ENCODE measurements at places on chromosomes 12 and 14.

- DNase-seq: peak; percentile 1
These were observed 630 bp downstream of the NELL2 start for GRCh38 chr12:44875417-44875953.

GRCh38 chr12:117688446-117688845 is 280.3 kb downstream of the KSR2 start:
- DNase-seq: no peak

DNA sequence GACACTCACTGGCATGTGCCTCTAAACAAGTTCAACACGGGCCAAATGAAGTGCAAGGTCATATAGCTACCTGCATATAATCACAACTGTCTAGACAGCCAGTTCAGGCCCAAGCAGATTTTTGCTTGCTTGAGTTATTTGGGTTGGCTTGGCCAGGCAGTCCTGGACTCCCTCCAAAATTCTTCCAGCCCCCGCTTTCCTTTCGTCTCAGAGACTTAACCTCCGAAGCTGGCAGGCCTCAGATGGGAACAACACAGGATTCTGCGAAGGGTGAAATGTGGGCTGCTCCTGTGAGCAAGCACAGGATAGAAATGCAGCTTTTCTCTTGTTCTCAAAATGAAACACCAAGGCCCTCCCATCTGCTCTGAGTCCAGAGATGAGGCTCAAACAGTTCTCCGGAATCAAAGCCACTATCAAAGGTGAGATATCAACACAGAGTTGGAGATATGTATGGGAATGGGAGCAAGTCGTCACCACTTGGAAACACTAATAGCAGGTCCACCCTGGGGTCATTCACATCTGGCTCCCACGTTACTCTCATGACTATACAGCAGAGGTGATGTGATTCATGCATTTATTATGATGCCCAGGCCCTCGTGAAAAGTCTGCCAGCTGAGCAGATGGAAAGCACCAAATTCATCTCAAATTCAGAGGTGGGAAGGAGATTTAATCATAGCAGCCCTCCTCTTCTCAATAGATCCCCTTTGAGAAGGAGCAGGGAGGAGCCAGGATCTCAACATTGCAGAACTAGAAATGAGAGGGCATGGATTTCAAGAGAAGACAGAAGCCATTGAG is 389.8 kb downstream of the NUAK1 start:
- no peak for DNase-seq

GRCh38 chr14:73180385-73180805 is 44.1 kb downstream of the PSEN1 start:
- no peak for DNase-seq

DNA sequence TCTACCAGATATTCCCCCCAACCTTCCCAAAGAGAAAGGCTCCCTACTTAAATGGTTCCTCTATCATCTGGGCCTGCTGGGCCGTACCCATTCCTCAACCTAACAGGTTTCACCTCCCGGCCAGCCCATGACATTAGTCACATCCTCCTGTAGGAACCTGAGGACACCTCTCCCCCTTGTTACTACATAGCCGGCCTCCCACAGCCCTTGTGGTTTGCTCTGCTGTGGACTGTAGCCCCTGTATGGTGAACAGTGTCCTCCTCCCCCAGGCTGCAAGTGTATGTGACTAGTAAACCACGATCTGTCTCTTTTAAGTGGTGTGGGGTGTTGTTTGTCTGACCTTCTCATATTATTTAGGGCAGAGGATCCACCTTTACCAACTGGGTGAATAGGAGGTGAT is 371.7 kb downstream of the RGS6 start:
- DNase-seq: no peak

- no peak for DNase-seq
These were observed 51.0 kb upstream of the BCL11B start for GRCh38 chr14:99322731-99323599.

- no peak for DNase-seq
These were observed 26.3 kb upstream of the PTGDR start for GRCh38 chr14:52241087-52241793.

- no peak for DNase-seq
These were observed 96.3 kb downstream of the GALC start for GRCh38 chr14:87896393-87897380.

GRCh38 chr12:108296945-108297344 is 42.2 kb downstream of the CMKLR1 start:
- DNase-seq: no peak

DNA sequence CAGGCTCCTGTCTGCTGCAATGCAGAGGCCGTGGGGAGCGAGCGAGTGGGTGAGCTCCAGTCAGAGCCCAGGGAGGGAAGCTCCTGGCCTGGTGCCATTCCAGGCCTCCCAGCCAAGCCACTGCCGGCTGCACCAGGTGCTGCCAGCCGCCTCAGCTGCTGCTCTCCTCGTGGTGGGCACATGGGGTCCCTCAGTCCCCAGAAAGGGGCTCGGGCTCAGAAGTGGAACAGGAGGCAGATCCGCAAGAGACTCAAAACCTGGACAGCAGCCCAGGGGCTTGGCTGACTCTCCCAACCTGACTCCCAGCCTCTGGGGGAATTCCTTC is 2.4 kb downstream of the ABCB9 start:
- no peak for DNase-seq

DNA sequence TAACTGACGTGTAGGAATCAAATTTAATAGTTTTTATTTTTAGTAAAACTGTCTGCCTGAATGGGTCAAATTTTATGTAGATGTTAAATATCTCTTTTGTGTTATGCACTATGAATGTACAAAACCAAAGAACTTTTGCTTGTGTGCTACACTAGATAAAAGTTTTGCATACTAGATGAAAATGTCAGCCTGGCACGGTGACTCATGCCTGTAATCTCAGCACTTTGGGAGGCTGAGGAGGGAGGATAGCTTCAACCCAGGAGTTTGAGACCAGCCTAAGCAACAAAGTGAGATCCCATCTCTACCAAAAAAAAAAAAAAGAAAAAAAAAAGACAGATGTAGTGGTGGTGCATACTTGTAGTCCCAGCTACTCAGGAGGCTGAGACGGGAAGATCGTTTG is 11.1 kb downstream of the AEBP2 start:
- DNase-seq: no peak

- DNase-seq: no peak
These were observed 140.7 kb upstream of the PRICKLE1 start for GRCh38 chr12:42730291-42730690.

- DNase-seq: no peak
These were observed 8.4 kb downstream of the ESPL1 start for GRCh38 chr12:53276511-53276910.

- peak; percentile 72 for DNase-seq
These were observed 648 bp downstream of the CHD4 start for GRCh38 chr12:6606331-6607131.

GRCh38 chr12:78232756-78233155 is 402.1 kb downstream of the NAV3 start:
- no peak for DNase-seq

GRCh38 chr12:7129287-7129871 is 690 bp upstream of the RBP5 start:
- DNase-seq: no peak

DNA sequence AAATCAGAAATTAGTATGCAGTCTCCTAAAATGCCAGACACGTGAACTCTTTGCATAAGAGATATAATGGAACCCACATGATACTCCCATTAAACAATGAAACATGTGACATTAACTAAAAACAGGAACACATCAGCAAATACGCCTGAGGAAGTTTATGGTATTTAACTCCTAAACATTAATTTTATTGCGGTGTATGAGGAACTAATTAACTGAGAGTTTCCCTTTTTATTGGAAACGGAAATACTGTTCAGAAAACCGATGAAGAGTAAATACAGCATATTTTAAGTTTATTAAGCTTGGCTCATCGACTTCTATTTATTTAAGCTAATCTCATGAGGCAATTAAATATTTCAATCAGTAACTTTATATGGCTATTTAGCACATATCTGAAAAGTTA is 290.3 kb downstream of the SOX5 start:
- DNase-seq: no peak

DNA sequence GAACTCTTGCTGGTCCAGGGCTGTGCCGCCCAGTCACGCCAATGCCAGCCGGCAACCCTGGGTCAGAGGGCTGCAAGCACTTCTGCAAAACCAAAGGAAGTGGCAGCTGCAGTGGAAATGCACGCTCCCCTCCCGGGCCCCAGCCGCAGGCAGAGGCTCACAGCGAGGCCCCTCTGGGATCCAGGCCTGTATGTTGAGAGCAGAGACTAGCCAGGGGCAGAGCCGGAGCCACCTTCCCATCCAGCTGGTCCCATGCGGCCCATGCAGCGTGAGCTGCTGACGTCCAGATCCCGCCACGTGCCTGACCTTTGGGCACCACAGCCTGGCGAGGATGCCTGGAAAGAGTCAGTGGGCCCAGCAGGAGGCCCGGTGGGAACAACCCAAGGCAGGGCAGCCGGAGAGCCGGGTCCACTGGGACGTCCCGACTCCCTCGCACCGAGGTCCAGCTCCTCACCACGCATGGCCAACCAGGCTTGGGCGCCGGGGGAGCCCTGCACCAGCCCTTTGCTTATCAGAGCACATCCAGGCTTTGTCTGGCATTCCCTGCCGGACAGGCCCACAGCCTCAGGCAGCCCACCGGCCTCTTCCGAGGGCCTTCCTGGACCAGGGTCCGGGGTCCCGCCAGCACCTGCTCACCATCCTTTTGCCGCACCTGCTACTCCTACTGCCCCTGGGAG is 4.3 kb downstream of the GPR132 start:
- no peak for DNase-seq

- no peak for DNase-seq
These were observed 7.0 kb downstream of the ITGB7 start for GRCh38 chr12:53200107-53200457.

GRCh38 chr12:24255920-24256665 is 306.6 kb upstream of the SOX5 start:
- DNase-seq: no peak

- no peak for DNase-seq
These were observed 4.0 kb downstream of the STON2 start for GRCh38 chr14:81396113-81396512.

GRCh38 chr12:29796823-29797263 is 13.1 kb upstream of the TMTC1 start:
- no peak for DNase-seq

DNA sequence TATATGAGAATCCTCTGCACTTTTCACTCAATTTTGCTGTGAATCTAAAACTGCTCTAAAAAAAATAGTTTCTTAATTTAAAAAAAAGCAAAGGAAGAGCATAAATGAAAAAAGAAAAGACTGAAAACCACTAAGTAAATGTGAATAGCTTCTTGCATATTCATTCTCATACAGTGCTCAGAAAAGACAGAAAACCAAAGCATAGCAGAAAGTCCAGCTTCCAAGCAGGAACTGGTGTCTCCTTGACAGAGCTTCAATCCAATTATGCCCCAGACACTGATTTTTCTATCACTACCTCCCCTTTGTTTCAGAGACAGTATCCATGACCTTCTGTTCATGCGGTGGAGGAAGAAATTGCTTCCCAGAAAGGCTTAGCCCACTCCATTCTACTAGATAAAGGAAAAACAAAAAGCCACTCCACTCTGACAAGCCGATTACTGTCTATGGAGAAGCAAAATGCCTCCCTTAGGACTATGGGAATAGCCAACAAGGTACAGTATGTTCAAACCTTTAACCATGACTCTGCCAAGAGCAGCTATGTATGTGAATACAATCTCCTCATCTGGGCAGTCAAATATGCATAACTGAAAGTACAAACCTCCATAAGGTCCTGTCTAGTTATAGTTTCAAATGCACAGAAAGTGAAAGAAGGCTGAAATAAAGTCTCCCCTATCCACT is 40.6 kb downstream of the ATF7 start:
- DNase-seq: no peak

DNA sequence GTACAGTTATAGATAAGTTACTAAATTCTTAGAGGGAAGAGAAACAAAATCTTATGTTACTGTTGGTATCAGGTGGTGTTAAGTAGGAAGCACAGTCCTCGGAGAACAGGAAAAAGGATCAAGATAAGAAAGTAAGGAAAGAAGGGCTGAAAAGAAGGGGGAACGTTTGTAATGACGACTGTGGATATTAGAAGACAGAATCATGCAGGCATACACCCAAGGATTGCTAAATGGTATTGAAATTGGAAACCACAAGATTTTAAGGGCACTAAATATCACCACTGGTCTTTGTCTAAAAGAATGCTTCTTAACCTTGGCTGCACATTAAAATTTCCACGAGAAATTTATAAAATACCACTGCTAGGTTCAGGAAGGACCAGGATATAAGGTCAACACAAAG is 34.1 kb upstream of the ERGIC2 start:
- no peak for DNase-seq

DNA sequence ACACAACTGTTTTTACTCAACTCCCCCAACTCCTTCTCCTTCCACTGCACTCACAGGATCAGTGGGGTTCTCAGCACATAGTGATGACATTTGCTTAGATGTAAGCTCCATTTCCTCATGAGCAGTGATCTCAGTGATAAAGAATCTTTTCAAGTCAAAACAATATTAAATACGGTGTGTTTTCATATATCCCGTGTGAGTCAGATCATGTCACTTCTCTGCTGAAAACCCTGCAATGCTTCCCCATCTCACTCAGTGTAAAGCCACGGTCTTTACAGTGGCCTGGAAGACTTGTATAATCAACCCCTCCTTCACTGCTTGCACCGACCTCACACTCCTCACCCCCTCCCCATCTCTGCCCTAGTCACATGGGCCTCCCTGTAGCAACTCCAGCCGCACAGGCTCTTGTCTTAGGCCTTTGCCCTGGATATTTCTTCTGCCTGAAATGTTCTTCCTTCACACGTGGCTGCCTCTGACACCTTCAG is 149.7 kb upstream of the ARHGAP5 start:
- DNase-seq: no peak

GRCh38 chr12:79886917-79887519 is 47.9 kb downstream of the PPP1R12A start:
- DNase-seq: no peak

DNA sequence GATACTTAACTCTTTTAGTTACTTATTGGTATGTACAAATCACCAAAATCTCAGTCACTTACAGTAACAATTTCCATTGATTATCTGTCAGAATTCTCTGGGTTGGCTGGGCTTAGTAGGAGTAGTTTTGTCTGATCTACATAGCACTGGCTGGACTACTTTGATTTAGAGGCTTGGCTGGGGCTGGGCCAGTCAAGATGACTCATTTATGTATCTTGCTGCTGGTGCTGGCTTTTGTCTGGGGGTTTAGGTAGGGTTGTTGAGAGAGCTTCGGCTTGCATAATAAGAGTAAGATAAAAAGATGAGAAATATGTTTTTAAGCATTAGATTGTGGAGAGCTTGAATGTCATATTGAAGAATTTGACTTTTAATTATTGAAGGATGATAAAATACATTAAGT is 1093.7 kb downstream of the SLC6A15 start:
- DNase-seq: no peak

DNA sequence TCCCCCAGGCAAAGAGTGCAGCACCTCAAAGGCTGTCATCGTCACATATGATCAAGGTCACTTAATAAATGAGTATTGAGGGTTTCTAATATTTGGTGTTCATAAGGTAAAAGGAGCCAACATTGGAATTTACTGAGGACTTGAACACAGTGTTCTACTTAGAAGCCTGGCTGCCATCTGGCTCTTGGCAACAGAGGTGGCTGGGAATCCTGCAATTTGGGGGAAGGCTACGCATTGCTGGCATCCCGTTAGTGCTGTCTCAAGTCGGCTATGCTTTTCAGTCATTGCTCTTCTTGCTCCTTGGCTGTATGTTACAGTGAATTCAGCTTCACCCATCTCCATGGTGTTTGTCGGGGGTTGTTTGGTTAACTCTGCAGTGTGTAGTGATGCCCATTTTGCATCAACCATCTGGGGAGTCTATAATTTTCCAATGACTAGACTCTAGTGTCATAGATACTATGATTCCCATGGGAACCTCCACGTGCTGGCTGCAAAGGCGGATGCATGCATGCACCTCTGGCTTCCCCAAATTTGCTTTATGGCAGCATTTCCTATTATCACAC is 12.9 kb upstream of the SLC24A4 start:
- DNase-seq: no peak

GRCh38 chr12:89568484-89568883 is 42.6 kb upstream of the POC1B start:
- DNase-seq: no peak

All from activated CD4-positive, alpha-beta T cell treated with anti-CD3 and anti-CD28 coated beads, Interleukin-2, amount 50 U/mL, for 4 hours (primary cell).